ENCODE measurements at places on chromosomes 4 and X.

GRCh38 chr4:134470544-134470943, 269.0 kb upstream of the PABPC4L start:
- no peak for DNase-seq

DNA sequence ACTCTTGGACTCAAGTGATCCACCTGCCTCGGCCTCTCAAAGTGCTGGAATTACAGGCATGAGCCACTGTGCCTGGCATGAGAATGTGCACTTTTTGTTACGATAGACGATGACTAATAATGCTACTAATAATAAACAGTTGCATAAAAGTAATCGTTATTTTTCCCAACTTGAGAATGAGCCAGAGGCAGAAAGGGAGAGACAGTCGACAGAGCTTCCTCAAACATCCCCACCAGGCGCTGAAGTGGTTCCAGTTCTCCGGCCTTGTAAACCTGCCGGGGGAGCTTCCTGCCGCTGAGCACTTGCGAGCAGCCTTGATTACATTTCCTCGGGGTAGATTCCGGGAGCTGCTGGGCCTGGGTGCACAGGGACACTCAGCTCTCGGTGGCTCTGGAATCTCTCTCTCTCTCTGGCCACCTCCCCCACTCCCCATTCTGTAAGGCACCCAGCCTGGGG, 8.9 kb upstream of the HTRA3 start:
- DNase-seq = no peak

DNA sequence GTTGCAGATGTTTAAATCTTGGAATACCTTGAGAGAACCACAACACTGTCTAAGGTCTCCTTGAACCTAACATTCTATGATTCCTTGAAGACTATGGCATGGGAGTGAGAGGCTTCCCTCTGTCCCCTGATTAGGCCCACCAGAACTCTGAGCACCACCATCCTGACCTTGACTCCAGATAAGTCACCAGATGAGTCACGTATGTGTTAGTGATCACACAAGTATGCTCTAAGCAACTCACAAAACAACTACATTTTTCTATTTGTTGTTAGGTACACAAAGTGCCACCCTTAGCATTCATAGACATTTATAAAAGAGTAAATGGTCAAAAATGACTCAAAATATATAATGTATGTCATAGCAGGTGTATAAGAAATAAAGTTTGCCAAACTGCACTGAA, 252.9 kb upstream of the CXXC4 start:
- no peak for DNase-seq

- no peak for DNase-seq
These were observed 534.4 kb upstream of the EPHA5 start for GRCh38 chr4:66204534-66205247.

DNA sequence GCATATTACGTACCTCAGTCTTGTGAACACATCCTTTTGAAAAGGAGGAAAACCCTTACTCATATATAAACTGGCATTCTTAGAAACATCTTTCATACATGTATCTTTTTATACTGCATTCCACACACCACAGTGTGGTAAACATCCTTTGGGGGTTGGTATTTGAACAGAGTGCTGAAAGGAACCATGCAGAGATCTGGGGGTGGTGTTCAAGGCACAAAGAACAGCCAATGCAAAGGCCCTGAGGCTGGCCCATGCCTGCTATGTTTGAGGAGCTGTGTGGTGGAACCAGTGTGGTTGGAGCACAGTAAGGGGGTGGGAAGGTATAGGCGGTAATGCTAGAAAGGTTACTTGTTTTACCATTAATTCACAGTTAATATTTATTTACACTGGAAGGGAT, 2.0 kb downstream of the ELK1 start:
- no peak for DNase-seq

DNA sequence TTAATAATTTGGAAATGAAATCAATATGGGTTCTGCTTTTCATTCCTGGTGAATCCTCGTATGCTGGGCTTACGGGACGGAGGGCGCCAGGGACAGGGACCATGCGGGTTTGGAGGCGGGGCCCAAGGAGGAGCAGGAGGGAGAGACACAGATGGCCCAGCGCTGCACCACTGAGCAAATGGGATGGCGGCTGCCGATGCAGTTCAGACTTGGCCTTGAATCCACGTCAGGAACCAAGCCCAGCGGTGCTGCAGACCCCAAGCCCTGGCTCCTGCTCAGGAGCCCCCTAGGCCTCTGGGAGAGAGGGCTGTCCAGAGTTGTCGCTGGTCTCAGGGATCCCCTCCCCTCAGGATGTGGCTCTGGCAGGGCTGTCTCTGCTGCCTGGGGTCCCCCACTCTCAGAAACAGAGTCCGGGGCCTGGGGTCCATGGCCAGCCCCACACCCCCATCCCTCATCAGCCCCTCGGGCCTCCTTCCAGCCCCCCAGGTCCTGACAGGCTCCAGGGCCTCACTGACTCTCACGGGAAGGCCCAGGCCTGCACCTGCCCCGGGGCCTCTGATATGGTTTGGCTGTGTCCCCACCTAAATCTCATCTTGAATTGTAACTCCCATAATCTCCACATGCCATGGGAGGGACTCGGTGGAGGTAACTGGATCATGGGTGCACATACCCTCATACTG, 75.2 kb downstream of the FAM53A start:
- DNase-seq = no peak

DNA sequence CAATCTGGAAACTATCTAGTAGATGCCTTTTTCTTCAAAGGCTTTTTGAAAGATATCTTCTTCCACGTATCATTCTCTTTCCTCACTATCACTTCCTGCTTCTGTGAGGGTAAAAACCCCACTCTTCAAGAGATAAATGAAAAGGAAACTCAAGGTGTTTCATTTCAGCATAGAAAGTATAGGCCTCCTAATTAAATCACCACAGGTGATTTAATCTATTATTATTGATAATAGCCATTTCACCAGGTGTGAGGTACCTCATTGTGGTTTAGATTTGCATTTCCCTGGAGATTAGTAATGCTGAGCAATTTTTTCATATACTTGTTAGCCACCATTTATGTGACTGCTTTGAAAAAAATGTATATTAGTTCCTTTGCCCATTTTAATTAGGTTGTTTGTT, 92.0 kb upstream of the EMCN start:
- DNase-seq = no peak

- DNase-seq = no peak
These were observed 64.6 kb downstream of the RHOH start for GRCh38 chr4:40261231-40262076.

DNA sequence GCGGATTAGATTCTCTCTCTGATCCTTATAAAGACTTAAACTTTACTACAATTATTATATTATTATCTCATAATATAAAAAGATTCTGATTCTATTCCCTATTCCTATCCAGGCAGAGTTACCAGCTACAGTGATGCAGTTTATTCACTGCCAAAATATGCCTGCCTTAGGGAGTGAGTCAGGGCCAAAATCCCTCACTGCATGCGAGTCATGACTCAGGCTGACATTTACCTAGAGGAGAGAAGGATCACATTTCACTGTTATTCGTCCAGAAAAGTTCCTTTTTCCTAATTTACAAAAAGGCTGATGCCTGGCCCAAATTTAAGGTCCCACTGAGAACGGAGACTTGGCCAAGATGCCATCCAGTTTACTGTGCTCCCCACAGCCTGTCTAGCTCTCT, 168.5 kb upstream of the LDB2 start:
- no peak for DNase-seq

DNA sequence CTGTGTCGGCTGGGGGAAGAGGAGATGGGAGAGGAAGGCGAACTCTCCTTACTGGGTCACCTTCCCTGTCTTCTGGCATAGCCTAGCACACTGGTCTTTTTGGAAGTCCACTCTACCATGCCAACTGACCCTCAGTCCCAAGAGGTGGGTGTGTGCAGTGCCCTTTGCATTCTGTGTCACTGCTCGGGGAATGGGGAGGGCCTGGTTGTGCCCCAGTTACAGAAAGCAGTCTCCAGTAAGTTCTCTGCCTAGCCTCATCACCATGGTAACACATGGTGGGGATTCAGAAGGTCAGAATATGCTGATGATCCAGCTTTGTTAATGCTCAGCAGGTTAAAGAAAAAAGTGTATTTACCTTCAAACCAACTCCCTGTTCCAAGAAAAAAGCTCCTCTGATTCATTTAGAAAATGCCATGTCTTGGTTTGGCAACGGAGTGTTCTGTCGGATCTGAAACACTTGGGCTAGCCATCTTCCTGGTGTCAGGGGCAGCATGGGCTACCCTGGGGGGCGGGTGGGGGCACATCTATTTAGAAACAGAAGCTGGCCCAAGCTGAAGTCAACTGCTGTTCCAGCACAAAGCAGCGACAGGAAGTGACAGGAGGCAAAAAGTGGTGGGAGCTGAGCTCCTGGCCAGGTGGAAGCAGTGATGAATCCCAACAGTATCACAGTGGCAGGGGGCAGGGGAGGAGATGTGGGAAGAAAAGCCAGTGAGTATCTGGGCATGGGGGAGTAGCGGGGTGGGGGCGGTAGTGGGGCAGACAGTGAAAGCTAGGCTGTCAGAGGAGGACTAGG, 37.0 kb downstream of the NSG1 start:
- DNase-seq = no peak

- no peak for DNase-seq
These were observed 26.1 kb downstream of the ARHGEF6 start for GRCh38 chrX:136754651-136755050.

DNA sequence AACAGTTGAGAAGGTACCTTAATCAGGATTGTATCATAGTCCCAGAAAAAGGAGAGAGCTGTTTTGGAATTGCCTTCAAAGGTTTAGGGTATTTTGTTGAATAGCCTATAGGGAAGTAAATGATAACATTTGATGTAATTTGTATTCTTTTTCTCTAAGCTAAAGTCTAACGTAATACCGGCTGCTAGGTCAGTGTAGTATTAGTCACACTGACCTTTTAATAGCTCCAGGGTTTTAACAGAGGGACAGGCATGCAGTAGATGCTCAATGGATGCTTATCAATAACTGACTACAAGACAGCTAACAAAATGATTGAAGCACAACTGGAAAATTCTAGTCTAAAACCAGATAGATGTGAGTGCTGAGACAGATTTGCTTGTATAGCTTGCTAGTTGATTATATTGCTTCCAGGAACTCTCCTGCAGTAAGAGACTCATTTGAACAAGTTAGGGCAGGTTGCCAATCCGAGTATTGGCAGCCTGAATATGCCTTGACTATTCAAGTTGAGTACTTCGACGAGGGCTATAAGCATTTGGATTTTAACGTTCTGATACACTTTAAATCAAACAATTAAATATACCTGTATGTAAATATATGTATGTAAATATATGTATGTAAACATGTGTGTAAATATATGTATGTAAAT, 16.5 kb upstream of the PNPLA4 start:
- no peak for DNase-seq

DNA sequence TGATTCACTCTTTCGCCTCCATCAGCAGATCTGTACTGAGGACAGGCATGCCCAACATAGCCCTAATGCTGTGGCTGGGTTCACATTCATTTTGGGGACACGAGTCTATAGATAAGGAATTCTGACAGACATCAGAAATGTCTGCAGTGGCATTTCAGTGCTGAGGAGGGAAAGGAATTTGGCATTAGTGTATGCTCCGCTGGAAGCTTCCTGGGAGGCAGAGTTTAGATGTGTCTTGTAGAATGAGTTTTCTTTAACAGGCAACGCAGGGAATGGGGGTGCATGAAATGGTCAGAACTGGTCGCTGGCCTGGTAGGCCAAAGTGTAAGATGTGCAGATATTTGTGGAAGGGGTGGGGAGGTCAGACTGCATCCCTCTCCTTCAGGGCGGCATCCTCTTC, 43.5 kb upstream of the ZNF518B start:
- DNase-seq = no peak

- no peak for DNase-seq
These were observed 1852.9 kb upstream of the PCDH10 start for GRCh38 chr4:131296192-131296591.

- DNase-seq = no peak
These were observed 20.2 kb upstream of the RBPJ start for GRCh38 chr4:26300314-26301307.

DNA sequence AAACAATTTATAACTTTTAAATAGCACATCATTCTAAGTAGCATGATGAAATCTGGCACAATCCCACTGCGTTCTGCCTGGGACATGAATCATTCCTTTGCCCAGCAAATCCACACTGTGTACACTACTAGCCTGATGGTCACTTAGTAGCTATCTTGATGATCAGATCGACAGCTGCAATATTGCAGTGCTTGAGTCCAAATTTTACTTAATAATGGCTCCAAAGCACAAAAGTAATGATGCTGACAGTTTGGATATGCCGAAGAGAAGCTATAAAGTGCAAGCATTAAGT, 86.6 kb upstream of the NPNT start:
- DNase-seq = no peak

- DNase-seq = no peak
These were observed 25.0 kb downstream of the COQ2 start for GRCh38 chr4:83259586-83259985.

GRCh38 chr4:169249214-169249973, 21.4 kb downstream of the SH3RF1 start:
- DNase-seq = no peak

DNA sequence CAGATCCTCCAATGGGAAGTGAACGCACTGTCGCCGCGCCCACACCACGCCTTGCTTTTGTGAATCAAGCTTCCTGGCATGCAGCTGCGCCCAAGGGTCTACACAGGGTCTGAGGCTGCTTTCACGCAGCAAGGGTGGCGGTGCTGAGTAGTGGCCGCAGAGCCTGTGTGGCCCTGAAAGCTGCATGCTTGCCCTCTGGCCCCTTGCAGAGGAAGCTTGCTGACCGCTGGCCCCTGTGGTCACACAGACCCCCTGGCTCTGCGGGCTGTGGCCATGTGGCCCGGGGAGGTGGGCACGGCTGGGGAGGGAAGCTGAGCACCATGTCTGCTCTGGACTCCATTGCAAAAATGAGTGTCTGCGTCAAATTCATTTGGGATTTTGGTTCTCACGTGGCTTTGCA, 8.8 kb downstream of the DOK7 start:
- DNase-seq = no peak

DNA sequence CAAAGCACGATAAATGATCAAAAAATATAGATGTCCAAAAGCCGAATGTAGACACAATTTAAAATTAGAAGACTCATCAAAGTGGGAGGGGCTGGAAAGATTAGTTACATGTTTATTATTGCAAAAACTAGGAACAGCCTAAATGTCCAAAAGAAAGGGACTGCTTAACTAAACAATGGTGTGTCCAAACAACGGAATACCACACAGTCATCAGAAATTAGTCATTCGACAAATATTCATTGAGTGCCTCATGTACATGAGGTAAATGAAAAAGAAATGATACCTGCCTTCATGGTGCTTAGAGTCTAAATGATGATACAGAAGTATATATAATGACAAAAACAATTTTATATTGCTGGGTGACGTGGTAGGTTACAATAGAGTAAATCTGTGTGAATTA, 139.7 kb downstream of the MAML3 start:
- no peak for DNase-seq

GRCh38 chr4:144223661-144224060, 83.1 kb upstream of the GYPA start:
- no peak for DNase-seq

DNA sequence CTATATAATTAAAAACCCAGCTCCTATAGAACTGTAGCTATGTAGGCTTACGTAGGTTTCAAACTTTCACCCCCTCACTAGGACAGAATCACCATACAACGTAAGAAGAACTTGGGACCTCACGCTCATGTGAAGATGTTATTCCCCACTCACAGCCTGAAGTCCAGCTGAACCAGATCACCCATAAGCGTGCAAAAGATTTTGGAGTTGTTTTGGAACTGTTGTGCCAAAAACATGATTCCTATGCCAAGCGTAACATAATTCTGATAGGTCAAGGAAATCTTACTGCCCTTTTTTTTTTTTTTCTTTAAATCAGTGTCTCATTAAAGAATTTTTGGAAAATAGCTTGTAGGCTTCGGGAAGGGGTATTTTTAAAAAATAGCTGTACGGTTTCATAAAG, 57.0 kb downstream of the LCORL start:
- DNase-seq = no peak
